Stimulated activated naive B cell treated with anti-CD40 and anti-IgM and Interleukin-4, amounts not matched to agents 10 μg/mL and 1 μg/mL and 100 μg/mL, for 72 hours (primary cell): ENCODE measurements at places on chromosomes 3 and 15.
A peak's percentile ranks its signal among the peaks of the same experiment; 100 is the strongest.

DNA sequence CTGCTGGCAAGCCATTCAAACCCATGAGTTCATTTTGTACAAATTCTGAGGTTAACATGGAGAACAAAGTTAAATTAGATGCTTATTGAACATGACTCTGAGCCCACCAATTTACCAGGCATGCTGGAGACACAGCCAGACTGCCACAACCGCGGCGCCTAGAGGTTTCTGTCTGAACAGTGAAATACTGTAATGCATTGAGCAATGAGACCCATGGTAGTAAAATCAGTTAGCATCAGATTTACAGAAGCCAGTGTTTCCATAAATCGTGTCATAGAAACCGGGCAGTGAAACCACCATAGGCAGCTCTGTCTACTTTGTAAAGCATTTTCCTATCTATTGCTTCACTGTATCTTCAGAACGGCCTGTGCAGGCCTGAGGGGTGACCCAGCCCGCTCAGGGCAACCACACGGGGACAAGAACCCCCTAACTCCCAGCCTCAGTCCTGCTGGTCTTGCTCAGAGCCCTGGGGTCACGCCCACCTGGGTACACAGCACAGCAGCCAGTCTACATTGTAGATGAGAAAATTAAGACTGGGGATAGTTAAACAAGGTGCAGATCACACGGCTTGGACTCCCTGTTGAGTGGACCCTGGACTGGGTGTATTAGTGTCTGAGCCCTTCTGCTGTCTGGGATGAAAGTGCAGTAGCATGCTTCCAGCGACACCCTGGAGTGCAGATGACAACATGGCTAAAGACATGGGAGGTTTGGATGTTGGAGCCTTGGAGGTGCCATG, 44.2 kb downstream of the MGLL start:
- DNase-seq, result no peak

DNA sequence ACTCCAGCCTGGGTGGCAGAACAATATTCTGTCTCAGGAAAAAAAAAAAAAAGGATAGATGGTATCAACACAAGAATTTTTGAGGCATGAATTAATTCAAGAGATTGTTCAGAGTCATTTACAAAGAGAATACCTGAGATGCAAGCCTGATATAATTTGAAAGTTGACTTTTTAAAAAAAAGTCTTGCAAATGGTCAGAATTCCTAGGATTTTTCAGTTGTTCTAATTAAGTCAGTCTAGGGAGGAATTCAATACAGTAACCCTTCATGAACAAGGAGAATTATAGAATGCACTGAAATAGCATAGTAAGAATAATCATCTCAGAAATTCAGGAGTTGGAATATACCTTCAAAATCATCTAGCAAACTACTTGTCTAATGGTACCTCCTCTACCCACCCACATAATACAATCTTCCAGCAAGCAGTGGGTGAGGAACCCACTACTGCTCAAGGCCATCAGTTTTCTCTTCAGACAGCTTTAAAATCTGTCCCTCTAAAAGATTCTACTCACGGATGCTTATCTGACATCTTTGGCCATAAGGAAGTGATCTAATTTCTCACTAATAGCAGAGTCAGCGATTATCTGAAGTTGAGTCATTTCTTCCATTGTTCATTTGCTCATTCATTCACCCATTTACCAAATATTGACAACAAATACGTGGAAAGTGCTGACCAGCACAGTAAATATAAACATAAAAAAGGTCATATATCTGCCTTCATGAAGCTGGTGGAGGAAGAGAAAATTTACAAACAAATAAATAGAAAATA, 159.6 kb downstream of the GREM1 start:
- DNase-seq, result no peak

DNA sequence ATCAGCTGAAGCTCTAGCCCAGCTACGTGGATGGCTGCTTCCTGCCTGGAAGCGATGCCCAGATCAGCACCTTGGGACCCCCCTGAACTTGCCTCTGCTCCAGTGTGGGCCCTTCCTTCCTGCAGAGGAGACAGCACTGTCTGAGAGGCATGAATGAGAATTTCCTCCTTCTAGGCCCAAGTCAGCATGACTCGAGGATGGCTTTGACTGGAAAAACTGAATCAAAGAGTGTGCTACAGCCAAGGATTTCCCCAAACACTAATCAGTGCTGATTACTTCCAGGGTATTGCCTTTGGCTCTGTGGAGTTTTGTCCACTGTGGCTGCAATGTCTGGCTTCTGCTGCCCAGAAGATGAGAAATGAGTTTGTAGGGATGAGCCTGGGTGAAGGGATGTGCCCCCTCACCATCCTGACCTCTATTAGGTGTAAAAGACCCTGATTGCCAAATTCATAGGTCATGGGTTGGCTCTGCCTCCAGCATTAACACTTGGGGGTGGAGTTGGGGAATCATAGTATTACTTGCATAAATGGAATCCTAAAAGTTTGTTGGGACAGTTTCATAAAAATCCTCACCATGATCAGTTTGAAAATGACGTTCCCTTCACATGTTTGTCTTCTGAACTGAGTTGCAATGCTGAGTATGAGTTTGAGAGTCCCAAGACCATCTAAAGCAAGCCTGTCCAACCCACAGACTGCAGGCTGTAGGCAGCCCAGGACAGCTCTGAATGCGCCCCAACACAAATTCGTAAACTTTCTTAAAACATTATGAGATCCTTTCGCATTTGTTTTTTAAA, 36.7 kb downstream of the FLNB start:
- no peak for DNase-seq

- DNase-seq, result no peak
These were observed 28.6 kb upstream of the TEX264 start for GRCh38 chr3:51642462-51642861.

GRCh38 chr3:106573605-106574004, 704.8 kb upstream of the CBLB start:
- DNase-seq, result no peak

DNA sequence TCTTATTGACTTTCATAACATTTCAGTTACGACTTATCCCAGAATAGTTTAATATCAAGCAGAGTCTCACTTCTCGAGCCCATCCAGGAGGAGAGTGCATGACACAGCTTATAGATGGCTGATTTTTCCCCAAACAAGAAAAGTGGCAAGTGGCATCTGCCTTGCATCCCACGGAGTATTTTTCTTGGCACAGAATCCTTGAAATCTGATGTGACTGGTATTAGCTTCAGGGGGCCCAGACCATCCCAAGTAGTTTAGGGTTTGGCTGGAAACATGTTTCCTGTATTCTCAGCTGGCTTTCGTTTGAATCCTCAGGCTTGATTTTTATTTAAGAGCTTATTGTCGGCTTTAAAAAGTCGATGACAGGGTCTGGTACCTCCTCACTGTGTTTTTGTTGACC, 20.7 kb upstream of the FBXL22 start:
- DNase-seq, result no peak

GRCh38 chr3:148106062-148106461, 591.6 kb upstream of the AGTR1 start:
- no peak for DNase-seq

GRCh38 chr3:44265815-44266214, 24.1 kb downstream of the TOPAZ1 start:
- no peak for DNase-seq

DNA sequence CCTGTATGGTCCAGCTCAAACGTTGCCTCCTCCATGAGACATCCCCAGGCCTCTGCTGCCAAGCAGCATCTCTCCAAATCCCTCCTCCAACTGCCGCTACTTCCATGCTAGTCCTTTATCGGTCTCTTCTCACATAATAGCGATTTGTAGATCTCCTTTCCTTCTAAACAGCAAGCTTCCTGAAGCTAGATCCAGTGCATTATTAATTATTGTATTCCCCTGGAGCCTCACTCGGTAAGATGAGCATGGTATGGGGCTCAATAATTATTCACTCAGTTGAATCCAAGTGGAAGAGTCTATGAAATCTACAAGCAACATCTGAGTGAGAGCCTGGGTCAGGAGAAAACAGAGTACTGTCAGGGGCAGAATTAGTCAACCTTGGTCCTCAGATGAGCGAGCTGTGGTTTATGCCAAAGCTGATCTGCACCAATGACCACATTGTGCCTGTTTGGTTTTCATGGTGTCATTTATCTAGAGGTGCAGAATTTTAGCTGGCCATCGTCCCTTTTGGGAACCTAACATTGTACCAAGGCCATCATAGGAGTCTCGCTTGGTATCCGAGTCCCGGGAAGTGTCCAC, 93.8 kb upstream of the UBE2E1 start:
- DNase-seq, result peak; percentile 11

GRCh38 chr3:120160050-120160449, 65.8 kb upstream of the GSK3B start:
- DNase-seq, result no peak

DNA sequence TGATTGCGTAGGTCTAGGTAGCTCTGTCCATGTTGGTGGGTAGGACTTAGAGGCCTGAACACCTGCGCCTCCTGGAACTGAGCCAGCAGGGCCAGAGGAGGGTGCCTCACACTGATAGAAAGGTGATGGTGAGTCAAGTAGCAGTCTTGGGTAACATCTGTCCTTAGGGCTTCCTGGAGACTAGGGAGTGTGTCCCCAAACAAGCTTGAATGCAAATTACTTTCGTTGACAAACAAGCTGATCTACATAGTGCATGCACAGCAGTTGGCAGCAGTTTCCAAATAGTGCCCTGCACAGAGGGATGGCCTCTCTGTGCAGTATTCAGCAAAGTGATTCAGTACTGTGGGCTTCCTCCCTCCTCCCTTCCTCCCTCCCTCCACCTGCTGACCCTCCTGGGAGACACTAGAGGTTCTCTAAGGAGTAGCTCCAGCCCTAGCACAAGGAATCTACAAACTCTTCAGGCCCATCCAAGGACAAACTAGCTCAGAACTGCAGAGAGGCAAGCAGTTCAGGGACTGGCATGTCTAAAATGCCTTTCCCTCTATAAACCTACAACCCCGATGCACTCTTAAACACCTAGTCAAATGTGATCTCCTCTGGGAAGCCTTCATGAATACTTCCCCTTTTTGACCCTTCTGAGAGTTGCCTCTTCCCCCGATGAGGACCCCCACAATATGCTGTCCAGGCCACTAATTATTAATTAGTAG, 61.0 kb downstream of the TLE3 start:
- DNase-seq, result no peak
